ENCODE measurements at places on chromosomes 4 and X.

GRCh38 chrX:136577552-136577951, 45.5 kb downstream of the VGLL1 start:
- peak; percentile 67 for DNase-seq

DNA sequence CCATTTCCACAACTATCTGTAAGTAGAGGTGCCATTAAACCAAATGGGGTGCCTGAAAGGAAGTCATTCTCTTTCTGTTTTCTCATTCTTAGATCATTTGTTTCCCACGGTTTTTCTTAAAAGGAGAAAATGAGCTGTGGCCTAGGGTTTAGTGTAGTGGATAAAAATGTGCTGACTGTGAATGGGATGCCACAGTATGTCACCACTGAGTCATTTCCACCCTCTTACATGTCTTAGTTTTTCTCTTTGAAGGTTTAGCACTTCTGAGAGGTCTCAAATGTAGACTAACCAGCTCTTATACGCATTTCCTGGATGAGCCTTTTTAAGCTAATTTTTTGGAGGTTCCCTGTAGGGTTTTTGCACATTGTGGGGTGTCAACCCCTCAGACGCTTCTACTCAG, 244.5 kb upstream of the SPANXN1 start:
- DNase-seq: no peak

- no peak for DNase-seq
Observed at GRCh38 chrX:153966283-153966688, 5.3 kb downstream of the HCFC1 start.

- no peak for DNase-seq
Observed at GRCh38 chrX:101263766-101264165, 27.4 kb downstream of the TAF7L start.

DNA sequence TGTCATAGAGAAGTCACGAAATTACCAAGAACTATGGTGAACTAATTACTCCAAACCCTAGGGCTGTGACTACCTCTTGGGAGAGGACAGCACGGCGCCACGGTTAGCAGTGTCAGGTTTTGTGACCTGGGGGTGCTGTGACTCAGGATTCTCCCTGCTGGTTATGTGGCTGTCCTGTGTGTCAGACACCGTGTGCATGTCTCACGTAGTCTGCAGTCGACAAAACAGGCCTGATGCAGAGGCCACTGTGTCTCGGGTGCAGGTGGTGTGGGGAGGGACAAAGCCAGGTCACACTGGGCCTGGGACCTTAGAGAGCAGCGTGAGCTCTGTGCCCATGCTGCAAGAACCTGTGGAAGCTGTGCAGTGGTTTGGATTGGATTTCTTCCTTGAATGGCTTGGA, 34.1 kb downstream of the TNIP2 start:
- DNase-seq: no peak

GRCh38 chrX:11282043-11282442, 11.2 kb upstream of the AMELX start:
- DNase-seq: no peak

GRCh38 chrX:111568354-111568753, 56.9 kb downstream of the SERTM2 start:
- DNase-seq: no peak

GRCh38 chrX:149762696-149763614, 10.9 kb upstream of the HSFX1 start:
- DNase-seq: no peak

GRCh38 chrX:39693298-39693697, 404.5 kb downstream of the BCOR start:
- DNase-seq: no peak

- DNase-seq: no peak
Observed at GRCh38 chr4:5470318-5471198, 237.8 kb downstream of the EVC2 start.

- no peak for DNase-seq
Observed at GRCh38 chr4:146302822-146303221, 88.5 kb downstream of the REELD1 start.

GRCh38 chr4:67327245-67328017, 217.9 kb downstream of the CENPC start:
- peak; percentile 72 for DNase-seq

DNA sequence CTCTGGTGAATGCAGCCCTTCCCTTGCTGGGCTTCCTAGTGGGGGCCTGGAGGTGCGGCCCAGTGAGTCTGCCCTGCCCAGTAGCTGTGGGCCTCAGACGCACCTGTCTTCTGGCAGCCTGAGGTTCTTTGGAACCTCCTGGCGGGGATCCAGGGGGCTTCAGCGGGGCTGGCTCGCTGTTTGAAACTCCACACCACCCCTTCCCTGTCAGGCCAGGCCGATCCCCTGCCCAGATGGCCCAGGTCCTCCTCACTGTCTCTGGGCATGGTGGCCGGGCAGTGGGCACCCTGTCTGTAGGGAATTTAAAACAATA, 10.7 kb upstream of the NKX1-1 start:
- DNase-seq: no peak

DNA sequence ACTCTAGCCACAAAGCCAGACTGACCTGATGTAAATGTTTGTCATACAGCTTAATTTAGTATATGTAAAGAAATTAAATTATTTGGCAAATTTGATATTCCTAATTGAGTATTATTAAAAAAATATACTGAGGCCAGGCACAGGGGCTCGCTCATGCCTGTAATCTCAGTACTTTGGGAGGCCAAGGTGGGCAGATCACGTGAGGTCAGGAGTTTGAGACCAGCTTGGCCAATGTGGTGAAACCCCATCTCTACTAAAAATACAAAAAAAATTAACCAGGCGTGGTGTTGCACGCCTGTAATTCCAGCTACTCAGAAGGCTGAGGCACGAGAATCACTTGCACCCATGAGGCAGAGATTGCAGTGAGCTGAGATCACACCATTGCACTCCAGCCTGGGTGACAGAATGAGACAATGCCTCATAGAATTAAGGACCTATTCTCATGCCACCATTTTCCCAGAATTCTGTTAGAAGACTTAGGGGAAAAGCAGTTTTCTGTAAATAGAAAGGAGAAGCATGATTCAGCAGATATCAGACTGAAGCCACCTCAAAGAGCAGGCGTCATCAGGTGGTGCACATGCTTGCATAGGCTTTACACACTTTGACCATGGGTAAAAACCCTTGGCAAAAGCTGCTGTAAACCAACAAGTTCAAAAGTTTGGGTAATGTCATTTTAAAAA, 6.1 kb downstream of the UBQLN2 start:
- DNase-seq: no peak

- peak; percentile 9 for DNase-seq
Observed at GRCh38 chr4:85127653-85128052, 161.2 kb upstream of the WDFY3 start.

- no peak for DNase-seq
Observed at GRCh38 chr4:38684951-38685844, 21.2 kb downstream of the KLF3 start.

DNA sequence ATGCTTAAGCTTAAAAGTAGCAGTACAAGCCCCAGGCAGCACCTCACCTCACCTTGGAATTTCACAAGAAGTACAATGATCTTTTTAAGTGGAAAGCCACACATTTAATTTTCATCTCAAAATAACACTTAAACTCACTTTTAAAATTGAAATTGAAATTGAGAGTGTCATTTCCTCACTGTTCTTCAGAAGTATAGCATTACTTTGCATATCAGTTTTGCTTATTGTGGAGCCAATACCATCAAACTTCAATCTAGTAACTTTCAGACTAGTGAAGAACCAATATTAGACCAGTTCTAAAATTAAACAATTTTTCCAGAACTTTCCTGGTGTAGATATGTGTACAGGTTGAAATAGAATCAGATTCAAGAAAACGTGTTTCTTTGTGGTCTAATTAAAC, 242.4 kb downstream of the NDST4 start:
- no peak for DNase-seq

DNA sequence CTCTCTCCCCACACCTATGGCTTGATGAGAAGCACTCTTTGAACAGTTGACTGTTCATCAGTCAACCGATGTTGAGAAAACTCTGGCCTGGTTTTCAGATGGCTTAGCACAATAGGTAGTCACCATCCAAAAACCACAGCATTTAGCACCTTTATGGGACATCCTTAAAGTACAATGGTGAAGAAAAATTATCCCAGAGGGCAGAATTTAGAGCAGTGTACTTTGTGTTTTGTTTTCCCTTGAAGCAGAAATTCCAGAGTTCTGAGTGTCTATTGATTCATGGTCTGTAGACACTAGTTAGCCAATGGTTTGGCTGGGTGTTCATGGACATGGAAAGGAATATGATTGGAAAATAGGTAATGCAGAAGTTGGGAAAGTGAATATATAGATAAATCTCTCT, 487.0 kb downstream of the PDHA2 start:
- no peak for DNase-seq

DNA sequence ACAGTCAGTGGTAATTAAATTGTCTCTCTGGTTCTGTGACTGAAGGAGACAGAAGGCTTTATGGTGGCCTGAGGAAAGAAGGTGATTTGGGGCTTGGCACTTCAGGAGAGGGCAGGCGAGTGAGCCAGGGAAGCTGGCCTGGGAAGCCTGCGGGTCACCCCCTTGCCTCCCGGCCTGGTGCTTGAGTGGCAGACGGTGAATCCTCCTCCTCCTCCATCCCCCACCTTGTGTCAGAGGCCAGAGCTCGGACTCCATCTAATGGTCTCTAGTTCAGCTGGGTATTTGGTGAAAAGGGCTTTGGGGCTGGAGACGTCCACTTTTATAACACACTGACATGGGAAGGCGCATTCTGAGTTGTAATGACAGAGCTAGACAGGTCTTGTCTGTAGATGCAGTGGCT, 8.7 kb downstream of the TMEM187 start:
- DNase-seq: no peak

DNA sequence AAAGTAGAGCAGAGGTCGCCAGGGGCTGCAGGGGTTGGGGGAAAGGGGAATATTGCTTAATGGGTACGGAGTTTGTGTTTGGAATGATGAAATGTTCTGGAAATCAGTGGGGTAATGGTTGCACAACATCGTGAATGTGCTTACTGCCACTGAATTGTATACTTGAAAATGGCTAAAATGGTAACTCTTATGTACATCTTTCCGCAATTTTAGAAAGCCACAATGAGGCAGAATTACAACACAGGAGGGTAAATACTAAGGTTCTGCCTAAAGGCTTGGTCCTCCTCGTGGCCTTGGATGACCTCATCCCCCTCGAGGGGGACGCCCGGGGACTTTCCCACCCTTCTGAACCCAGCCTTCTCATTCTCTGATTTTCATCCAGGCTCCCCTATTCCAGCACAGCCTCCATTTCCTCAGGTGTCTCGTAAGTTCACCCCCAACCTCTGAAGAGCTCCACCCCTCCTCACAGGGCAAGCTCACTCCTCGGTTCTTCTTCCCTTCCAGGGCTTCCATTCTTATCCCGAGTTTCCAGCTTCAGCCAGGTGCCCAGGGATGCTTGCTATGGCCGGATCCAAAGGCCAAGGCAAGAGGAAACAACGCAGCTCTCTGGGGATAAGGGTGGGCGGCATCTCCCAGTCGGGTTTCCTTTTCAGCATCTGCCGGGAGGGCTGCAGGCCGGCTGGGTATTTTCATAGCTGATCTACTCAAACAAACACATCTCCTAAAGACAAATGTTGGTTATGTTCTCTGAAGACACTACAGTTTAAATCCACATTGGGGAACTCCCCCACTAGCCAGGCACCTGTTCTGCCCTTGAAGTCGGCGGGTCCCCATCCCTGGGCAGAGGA, 71.3 kb upstream of the ACSL1 start:
- no peak for DNase-seq

DNA sequence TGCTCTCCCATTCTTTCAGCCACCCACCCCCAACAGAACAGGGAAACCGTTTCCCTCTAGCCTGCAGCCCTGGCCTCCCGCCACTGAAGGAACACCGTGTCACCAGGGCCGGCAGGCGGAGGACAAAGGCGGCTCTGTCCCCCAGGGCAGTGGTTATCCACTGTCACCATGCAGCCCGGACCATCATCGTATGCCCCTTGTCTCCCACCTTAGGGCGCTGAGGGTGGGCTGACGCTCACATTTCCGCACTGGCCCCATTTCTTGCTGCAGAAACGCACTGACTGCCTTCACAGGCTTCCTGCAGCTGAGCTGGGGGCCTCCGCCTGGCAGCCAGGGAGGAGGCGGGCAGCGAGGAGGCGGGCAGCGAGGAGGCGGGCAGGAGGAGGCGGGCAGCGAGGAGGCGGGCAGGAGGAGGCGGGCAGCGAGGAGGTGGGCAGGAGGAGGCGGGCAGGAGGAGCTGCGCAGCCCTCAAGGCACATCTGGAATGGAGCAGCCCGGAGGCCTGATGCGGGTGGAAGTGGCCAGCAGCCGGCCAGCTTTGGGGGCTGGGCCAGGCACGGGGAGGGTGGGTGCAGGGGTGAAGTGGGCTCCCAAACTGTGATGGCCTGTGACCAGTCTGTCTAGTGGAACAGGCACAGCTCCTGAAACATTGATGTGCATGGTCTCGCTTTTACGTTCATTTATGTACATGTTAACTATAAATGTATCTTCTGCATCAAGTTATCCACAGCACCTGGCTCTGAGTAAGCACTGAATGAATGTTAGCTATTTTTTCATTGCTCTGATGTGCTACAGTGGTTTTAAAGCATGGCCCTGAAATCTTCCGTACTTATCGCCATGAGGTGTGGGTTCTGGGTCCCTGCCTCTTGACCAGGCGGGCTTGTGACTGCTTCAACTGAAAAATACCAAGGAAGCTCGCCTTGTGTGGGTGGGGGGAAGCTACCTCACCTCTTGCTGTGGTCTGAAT, 20.6 kb upstream of the KIAA0232 start:
- DNase-seq: peak; percentile 50

DNA sequence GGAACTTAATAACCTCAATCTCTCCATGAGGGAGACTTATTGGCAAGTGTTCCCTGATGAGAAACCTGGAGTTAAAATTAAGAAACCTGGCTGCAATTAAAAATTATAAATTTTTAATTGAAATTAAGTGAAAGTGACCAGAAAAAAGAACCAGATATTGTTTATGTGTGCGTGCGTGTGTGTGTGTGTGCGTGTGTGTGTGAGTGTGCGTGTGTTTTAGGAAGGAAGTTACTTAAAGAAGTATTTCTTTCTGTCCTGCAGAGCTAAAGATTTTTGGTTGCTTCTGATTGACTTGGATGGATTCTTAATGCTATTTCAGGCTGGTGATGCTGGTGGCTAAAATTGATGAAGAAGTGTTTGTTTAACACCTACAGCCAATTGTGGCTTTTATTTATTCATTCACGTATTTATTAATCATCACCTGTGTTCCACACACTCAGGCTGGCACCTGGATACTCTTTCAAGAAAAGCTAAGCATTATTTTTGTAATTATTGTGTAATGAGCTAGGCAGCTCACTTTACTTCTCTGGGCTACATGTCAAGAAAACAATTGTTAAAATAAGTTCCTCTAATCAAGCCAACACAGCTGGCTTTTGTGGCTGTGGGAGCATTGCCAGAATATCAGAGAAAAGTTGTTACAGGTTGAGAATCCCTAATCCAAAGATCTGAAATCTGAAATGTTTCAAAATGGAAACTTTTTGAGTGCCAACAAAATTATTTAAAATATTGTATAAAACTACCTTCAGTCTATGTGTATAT, 68.5 kb downstream of the CEP44 start:
- no peak for DNase-seq

DNA sequence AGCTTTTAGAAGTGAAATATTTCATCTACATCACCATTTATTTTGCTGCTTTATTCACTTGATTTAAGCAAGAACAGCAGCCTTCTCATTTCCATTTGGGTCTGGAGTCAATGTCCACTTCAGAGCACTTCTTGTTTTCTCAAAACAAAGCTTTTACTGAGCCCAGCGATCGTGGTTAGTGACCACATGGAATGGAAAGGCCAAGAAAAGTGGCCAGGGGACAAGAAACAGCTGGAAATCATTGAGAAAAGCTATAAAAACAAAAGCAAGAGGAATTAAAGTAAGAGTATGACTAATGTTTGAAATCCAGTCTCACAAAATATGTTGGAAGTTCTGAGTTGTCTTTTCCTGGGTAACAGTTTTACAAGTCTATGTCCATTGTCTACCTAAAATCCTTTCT, 328.4 kb upstream of the INTU start:
- DNase-seq: no peak

GRCh38 chrX:31371956-31372355, 300.1 kb upstream of the FTHL17 start:
- DNase-seq: no peak
